ENCODE measurements at places on chromosomes 3 and 15. TPM values are rescaled to one million over a fixed set of nuclear protein-coding genes. Genes with fewer than 3 reads are reported as not detected.

GRCh38 chr3:42025370-42026138 is 63.7 kb upstream of the ULK4 start:
- peak; percentile 81 for DNase-seq

GRCh38 chr15:66039117-66039871 is 170.0 kb downstream of the RAB11A start:
- no peak for DNase-seq

- DNase-seq, result peak; percentile 6
Measured at GRCh38 chr15:95494971-95495541, 835.4 kb upstream of the NR2F2 start.

DNA sequence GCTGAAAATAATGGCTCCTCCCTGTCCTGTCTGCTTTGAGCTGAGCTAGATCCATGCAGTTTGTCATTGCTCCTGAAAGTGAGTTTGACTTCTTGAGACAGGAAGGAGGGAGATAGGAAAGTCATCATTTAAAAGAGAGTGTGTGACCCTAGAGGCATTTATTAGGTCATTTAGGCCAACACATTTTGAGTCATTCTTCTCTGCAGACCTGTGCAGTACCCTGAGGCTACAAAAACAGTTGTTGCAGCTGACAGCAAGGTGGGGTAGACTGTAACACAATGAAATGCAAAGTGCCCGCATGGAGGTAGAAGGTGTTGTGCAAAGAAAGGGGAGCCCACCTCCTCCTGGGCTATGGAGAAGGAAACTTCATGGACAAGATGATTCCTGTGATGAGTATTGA is 102.8 kb upstream of the PFN2 start:
- no peak for DNase-seq

DNA sequence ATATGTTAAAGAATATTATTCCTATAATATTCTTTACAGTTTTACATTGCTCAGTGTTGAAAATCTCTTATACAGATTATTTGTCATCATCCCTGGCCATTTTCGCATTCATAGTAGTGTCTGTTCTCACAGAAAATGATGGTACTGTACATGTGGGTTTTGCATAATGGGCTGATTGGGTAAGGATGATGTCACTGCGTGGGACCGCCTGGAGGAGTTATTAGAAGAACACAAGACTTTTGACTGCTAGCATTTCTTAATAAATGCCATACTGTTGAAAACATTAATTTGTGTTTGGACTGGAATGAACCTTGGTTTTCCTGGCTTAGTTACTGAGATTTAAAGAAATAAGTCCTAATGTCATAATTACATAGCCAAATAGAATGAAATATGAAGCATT is 20.3 kb downstream of the LRCH3 start:
- no peak for DNase-seq

The ANKRD63 gene
- 2.0 TPM for total RNA-seq

The GOLGA8F gene
- not detected for total RNA-seq

The XRN1 gene
- 61.1 TPM for total RNA-seq

The SPSB4 gene
- total RNA-seq, result 4.1 TPM

The CEP70 gene
- 89.7 TPM for total RNA-seq
